ENCODE measurements at places on chromosomes 3 and 15.

GRCh38 chr3:50177346-50177745 lies 14.1 kb upstream of the GNAT1 start:
- DNase-seq: no peak

DNA sequence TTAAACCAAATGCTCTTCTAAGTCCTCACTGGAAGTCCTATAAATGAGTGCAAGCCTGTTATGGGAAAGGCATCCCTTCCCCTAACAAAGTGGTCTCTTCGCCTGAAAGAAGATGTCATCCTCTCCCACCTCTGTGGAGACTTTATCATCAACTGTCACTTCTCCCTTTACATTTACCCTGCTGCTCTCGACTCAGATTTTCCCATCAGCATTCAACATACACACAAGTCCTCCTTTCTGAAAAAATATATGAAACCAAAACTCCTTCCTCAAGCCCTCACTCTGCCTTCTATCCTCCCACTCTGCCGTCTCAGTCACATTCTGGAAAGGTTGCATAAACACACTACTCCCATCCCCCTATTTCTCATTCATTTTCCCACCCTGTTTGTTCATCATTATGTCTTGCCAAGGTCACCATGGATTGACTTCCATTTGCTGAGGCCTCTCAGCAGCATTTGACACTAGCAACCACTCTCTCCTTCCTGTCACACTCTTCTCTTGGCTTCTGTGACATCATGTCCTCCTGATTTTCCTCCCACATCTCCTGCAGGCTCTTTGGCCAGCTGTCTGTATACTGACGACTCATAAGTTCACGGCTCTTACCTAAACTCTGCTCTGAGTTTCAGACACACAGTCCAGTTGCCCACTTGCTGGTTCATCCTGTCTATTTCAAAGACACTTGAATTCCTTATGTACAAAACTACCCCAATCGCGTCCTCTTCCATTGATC lies 70.3 kb upstream of the SMAD3 start:
- DNase-seq: no peak

DNA sequence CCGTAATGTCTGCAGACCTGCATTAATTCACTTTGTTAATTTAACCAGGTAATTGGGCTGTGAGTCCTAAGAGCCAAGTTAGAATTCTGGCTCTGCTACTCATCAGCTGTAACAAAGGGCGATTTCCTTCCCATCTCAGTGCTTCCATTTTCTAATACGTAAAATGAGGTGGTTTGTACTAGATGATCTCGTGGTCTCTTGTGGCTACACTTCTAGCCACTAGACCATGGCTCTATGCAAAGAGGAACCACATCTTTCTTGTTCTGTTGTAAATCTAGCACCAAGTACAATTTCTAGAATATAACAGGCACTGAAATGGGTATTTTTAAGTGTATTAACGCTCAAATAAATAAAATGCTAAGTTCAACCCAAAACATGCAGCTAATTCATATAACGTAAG lies 174.4 kb upstream of the THBS1 start:
- no peak for DNase-seq

DNA sequence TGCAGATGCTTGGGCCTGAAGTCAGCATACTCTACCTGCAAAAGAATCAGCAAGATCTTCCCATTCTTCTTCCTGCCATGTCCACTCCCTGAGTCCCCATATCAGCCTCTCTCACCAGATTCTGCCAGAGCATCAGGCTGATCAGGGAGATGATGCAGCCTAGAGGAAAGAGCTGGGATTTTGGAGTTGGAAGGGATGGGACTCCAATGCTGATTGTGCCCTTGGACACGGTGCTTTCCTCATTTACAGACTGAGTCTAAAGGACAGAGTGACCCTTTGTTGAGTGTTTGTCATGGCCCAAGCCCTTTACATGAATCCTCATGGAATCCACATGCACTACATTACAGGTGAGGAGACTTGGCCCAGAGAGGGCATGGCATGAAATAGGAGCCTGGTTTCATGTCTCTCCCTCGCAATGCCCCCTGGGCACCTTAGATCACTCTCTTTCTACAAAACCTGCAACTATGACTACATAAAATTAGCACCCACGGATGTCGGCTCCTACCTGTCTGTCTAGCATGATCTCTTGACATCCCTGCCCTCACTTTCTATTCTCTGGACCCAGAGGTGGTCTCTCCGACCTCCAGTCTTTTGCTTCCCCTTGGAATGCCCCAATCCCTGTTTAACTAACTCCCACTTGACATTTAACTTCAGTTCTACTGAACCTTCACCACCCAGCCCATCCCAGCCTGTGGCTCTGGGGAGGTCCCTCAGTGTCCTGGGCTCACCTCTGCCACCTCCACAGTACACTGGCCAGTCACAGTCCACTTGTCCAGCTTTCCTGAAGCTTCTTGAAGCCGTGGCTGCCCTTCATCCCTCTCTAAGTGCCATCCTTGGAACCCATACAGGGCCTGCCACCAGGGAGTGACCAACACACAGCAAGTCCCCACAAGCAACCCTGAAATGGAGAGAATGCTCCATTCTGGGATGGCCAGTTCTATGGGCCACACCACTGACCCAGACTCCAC lies 173.5 kb downstream of the ABHD5 start:
- no peak for DNase-seq

GRCh38 chr15:85004550-85004949 lies 22.9 kb downstream of the PDE8A start:
- DNase-seq: no peak

- no peak for DNase-seq
Observed at GRCh38 chr3:50186096-50186495, 5.3 kb upstream of the GNAT1 start.

DNA sequence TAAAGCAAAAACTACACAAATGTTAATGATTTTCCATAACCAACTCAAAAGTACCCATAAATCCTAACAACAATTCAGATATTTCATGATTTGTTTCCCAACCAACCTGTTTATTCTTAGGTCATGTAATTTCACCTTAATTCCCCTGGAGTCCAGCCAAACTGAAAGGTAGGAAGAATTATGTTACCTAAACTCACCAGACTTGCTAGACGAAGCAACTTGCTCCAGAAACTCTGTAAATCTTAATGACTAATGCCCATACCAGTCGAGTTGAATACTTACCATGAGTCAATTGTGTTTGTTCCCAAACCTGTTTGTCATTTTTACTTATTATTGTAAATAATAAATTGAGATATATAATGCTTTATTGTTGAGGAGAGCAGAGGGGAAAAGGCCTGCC lies 1030.0 kb downstream of the TBL1XR1 start:
- DNase-seq: no peak

- no peak for DNase-seq
Observed at GRCh38 chr15:96132126-96132525, 198.4 kb upstream of the NR2F2 start.

DNA sequence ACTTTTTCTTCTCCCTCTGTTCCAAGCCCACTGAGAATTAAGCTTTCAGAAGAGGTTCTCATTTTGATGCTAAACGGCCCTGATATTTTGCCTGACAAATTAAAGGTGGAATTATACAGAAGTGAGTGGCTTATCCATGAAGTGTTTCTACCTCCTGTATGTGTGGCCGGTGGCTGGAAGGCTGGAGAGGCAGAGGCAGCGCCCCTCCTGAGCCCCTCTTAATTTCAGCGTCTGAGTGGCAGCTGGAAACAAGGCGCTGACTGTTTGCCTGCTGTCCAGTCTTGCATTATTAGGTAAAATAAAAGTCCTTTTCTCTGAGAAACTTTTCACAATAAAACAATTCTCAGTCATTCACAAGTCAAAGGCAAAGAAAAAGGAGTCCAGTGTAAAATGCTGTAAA lies 685.7 kb downstream of the MCTP2 start:
- DNase-seq: no peak
